ENCODE measurements at places on chromosomes 4 and X.

DNA sequence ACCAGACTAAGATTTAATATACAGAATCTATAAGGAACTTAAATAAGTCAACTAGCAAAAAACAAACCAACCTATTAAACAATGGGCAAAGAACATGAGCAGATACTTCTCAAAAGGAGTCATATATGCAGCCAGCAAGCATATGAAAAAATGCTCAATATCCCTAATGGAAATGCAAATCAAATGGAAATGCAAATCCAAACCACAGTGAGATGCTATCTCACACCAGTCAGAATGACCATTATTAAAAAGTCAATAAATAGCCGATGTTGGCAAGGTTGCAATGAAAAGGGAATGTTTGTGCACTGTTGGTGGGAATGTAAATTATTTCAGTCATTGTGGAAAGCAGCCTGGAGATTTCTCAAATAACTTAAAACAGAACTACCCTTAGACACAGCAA, 97.0 kb upstream of the SLC6A14 start:
- no peak for DNase-seq

GRCh38 chrX:83759872-83760271, 101.1 kb upstream of the CYLC1 start:
- peak; percentile 1 for DNase-seq

- DNase-seq: no peak
These were observed 36.6 kb downstream of the IRF2 start for GRCh38 chr4:184437565-184438265.

DNA sequence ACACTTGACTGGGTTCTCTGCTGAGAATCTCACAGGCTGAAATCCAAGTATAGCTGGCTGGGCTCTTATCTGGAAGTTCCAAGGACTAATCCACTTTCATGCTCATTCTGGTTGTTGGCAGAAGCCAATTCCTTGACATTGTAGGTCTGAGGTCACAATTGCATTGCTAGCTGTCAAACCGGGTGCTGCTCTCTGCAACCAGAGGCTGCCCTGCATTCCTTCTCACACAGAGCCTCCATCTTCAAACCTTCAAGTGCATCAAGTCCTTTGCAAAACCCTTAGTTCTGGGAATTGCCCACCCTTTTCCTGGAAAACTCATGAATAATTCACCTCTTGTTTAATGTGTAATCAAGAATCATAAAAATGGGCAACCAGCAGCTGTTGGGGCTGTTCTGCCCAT, 404.2 kb downstream of the KCNIP4 start:
- no peak for DNase-seq

All from LoVo (cell line).